MV-4-11 (cell line): ENCODE measurements at places on chromosomes 1 and 21.
A peak's percentile ranks its signal among the peaks of the same experiment; 100 is the strongest.

DNA sequence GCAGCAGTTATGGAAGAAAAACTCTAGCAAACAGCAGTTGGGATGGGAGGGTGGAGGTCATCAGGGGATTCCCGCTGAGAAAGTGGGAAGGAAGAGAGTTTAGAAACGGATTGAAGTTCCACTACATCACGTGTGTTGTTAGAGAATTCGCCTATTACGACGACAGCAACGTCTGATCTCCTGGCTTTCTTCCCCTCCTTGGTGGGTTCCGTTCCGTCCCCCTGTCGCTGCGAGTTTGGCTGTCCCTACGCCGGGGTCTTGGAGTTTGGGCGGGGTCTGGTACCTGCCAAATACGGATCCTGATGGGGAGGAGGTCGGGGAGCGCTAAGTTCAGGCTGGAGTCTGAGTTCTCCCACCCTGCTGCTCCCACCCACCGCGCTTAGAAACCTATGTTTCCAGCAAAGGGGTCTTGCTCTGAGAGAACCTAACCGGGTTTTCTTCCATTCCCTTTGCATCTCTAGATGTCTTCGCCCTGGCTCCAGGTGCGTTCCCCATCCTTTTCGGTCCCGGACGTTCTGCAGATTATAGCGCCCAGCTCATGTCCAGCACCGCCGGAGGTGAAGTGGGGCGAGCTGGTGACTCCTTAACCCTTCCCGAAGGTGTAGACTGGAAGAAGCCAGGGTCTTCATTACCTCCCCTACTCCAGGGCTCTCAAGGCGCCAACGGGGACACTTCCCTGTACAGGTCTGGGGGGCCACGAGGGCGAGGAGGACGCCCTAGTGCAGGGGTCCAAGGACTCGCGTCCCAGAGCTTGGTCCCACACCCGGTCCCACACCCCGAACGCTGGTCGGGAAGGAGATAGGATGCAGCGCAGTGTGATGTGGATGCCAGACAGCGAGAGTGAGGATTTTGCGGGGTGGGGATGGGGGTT, 641 bp upstream of the KCNK2 start:
- DNase-seq = no peak

GRCh38 chr1:219433001-219433400, 179.9 kb downstream of the ZC3H11B start:
- DNase-seq = no peak

GRCh38 chr21:34129039-34129891, 55.9 kb downstream of the MRPS6 start:
- no peak for DNase-seq

DNA sequence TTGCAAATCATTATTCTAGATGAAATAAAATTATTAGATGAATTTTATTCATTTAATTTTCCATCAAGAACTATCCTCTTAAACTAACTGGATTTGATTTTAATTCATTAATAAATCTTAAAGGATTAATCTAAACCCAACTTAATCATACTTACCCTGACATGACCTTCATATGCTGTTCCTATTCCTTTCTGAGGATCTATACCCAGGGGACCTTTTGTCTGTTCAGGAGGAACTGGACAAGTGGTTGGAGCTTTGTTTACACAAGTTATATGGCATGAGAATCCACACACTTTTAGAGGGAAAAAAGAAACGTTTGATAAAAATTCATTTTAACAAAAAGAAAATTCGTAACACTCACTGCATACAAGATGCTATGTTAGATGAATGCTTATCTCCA, 95.2 kb downstream of the COQ8A start:
- no peak for DNase-seq

GRCh38 chr21:39078322-39079065, 104.8 kb downstream of the PSMG1 start:
- DNase-seq = no peak

- no peak for DNase-seq
Observed at GRCh38 chr1:177287994-177288393, 117.2 kb downstream of the BRINP2 start.

DNA sequence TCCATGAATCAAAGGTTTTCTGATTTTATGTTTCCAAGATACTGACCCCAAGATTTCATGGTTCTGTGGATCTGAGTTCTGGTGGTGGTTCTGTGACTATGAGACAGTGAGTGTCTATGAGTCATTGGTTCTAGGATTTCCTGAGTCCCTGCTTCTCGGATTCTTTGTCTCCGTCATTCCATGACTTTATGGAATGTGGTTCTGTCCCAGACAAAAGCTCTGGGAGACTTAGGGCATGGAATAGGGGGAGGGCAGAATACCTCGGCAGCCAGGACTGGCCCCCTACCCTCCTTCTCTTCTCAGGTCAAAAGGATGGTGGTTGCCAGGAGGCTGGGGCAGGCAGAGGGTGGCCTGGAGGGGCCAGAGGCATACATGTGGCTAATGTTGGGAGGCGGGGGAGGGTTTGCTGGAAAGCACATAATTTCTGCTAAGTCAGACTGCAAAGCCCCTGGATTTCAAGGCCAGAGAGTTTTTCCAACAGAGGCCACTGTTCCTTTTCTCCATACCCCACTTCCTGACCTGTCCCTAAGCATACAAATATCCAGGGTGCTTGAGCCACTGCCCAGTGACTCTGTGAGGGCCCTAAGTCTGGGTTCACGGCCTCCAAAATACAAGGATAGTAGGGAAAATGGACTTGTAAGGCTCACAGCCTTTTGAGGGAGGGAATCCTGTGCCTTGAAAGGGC, 17.2 kb downstream of the CDCP2 start:
- DNase-seq = no peak

GRCh38 chr1:182664296-182664695, 20.1 kb downstream of the RGS8 start:
- peak; percentile 6 for DNase-seq

DNA sequence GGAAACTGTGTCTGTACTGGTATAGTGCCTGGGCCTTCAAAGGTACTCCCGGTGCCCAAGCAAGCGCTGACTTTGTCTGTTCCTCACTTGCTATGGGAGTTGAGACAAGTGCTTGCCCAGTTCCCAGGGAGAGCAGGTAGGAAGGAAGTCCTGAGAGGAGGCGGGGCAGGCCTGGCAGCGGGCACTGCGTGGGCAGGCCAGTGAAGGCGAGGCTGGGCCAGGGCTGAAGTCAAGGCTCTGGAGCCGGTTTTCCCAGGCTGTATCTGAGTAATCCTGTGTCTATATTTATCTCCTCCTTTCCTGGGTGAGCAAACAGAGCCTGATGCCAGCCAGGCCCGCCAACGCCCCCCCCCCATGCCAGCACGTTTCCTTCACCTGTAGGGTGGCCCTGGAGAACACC, 15.9 kb upstream of the EDN2 start:
- DNase-seq = no peak

DNA sequence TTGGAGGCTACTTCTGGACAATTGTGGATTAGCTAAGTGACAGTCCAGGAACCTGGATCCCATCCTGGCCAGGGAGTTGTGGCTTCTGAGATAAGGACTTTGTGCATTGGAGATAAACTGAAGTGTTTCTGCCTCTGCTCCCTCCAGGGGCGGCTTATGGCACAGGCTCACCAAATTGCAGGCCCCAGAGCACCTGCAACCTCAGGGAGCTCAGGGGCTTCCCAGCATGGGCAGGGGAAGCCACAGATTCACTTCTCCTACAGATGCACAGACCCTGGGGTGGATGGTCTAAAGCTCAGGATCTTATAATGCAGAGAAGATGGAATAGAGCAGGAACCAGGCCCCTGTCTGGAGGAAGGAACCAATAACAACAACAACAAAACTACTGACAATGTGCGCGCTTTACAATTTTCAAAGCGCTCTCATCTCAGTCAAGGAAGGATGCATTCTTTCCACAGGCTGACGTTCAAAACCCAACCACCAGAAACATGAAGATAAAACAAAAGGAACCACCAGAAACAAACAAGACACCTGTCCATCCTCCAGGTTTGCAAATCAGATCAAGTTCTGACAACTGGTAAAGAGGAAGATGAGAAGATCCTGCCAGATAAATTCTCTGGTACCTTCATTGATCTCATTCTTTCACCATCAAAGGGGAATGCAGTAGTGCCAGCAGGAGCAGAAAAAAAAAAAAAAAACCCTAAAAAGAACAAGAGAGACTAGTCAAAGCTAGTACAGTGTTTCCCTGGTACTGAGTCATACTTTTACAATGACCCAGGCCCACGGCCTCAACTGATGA, 121.0 kb upstream of the IRF2BP2 start:
- no peak for DNase-seq

GRCh38 chr1:201882665-201883132, 6.0 kb upstream of the SHISA4 start:
- peak; percentile 96 for DNase-seq

DNA sequence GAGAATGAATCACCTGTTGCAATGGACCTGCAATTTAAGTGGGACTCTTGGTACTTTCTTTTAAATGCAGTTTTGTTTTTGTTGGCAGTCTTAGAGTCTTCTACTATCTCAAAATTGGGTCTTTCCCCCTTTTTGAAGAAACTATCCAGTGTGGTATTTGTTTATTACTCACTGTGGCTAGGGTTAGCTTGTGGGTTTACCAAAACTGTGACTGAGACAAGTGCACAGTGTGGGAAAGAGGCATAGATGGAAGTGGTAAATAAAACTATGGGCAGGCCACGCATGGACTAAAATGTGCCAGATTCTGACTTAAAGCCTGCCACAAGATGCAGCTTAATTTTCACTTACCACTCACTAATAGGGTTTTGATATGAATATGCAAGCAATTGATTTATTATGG, 1441.7 kb downstream of the PLA2G4A start:
- no peak for DNase-seq

DNA sequence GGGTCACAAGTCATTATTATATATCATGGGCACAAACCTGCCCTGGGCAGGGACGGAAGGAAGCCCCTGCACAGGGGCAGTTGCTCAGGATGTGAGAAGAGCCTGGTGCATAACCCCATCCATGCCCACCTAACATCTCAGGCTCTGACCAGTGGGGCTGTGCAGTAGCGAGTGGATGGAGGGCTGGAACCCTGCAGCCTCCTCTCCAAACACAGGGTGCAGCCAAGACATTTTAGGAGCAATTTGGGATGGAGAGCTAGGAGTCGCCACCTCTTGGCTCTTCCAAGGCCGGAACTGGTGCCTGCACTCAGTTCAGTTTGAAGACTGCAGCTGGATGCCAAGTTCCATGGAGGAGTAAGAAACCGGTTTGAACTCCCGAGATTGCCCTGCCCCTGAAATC, 2.8 kb downstream of the MX1 start:
- DNase-seq = no peak

GRCh38 chr1:224338150-224338838, 8.3 kb upstream of the NVL start:
- DNase-seq = peak; percentile 93

GRCh38 chr1:86498281-86498680, 29.6 kb downstream of the CLCA1 start:
- no peak for DNase-seq

DNA sequence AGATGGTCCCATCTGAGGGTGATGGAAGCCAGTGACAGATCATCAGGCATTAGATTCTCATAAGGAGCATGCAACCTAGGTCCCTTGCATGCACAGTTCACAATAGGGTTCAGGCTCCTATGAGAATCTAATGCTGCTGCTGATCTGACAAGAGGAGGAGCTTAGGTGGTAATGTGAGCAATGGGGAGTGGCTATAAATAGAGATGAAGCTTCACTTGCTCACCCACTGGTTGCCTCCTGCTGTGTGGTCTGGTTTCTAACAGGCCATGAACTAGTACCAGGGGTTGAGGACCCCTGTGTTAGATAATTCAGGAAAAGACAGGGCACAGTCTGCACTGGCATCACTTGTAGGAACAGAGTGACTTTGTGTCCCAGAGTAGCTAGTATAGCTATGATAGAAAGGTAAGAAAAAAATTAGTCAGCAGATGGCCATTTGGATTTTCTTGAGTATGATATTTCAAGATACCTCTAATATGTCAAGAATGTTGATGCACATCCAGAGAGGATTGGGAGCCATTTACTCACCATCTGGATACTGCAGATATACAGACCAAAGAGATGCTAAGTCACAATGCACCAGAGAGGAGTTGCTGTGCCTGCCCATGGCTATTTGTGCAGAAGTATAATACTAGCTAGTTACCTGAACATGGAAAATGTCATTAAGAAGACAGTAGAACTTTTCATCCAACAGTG, 53.6 kb downstream of the ADCY10 start:
- no peak for DNase-seq

DNA sequence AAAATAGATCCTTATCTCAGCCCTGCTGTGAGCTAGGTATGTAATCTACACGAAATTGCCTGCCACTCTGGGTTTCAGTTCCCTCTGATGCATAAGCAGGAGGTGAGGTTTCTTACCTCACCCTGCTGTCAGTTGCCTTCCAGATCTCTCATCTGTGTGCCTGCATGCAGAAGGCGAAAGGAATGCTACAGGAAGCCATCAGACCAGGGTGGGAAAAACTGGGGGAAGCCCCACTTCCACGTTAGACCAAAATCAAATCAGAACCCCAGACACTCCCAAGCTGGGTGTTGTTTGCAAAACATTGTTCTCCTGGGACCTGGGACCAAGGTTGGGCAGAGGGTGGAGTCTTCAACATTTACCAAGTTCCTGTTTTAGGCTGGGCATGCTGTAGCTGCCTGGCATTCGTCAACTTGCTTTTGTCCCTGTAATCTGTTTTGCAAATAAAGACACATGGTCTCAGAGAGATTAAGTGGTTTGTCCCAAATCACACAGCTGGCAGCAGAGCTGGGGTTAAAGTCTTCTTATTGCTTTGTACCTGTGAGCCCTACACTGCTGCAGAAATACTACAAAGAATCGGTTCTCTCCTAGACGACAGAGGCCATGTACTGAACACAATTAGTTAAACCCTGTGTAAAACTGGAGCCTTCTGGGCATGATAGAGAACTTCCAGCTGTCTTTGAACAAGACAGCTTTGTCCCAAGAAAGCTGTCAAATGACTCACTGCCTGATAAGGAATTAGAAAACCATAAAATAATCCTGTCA, 389.7 kb upstream of the RUNX1 start:
- DNase-seq = peak; percentile 44
